ENCODE measurements at places on chromosomes 3 and 15.

DNA sequence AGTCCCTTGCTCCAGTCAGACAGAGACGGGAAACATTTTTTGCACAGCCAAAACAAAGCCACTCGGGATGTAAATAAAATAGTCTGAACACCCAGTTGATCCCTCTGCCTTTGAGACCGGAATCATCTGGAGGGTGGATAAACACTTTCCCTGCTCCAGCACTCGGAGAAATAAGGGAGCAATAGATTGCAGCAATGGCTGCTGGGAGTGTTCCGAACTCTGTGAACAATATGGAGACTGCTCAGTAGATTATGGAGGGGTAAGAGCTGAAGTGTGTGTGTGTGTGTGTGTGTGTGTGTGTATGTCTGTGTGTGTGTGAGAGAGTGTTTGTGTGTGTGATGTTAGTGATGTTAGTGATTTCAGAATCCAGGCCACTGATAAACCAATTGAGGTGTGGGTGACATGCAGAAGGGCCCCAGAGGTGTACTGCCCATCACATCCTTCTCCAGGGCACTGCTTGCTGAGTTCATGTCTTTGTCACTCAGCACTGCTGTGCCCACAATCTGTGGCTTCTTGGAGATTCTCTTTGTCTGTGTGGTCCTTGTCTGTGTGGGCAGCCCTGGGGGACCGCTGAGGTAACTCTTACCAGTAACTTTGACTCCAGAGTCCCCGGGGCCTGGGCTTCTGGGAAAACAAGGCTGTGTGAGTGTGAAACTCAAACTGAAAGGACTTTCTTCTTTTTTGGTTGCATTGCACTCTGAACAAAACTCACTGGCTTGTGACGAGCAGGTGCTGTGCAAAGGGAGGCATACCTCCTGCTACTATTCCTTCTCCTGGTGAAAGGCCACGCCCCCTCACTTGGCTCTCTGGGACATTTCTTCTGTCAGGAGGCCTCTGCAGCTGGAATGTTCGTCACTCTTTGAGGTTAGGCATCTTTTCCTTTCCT lies 23.0 kb downstream of the CRYGS start:
- DNase-seq, result no peak

DNA sequence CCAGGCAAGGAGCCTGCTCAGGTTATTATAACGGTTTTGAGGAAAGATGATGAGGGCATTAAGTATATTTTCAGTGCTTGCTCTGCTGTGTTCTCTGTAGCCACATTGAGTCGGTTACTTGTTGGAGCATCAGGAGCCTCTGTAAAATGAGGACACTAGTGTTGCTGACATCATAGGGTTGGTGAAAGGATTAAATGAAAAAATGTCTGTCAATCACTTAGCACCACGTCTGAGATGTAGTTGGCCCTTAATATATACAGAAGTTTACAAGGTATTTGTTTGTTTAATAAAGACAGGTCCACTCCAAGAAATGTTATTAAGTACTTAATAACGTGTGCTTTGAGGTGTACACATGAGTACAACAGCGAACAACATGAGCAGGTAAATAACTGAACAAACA lies 735 bp upstream of the SLC25A26 start:
- DNase-seq, result no peak

DNA sequence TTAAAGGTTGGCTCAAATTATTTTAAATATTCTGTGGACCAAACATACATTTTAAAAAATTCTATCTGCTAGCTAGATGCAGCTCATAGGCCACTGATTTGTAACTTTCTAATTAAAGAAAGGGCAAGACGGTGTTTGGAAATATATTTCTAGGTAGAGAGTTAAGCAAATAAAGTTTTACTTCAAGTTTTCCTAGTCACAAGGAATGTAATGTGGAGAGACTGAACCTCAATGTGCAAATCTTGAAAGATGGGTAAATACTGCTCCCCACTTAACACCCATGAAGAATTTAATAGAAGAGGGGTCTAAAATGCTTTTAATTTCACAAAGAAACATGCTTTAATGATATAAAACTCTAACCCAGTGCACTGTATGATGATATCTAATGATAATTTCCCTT lies 175.2 kb downstream of the TIGIT start:
- no peak for DNase-seq

DNA sequence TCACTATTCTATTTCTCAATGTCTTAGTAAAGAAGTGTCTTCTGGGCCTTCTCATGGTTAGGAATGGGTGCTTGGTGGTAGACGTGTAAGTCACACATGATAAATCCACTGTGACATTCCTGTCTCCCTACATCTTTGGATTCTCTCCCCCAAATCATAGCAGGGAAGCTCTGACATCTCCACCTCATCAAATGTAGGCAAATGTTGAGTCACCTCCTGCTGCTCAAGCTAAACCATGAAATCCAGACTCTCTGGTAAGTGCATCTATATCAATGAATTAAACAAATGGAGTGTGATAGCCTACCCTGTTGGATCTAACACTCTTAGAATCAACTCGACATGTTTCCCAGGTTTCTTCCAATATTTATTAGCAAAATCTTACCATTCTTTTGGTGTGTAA lies 42.8 kb upstream of the RPL35A start:
- DNase-seq, result no peak

DNA sequence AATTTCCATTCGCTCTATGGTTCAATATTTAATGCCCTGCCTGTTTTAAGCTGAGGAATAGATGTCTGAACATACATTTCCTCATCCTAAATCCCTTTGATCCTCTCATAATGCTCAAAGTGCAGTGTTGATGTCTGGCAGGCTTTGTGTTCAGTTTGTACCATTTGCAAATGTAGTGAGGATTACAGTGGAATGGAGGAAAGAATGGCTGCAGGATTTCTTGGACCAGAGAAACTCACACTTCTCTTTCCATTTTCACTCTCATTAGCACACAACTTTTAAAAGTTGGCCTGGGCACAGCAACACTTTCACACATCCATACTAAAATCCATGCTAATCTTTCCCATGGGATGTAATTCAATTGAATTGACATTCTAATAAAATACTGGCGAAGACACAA lies 28.6 kb upstream of the THRB start:
- no peak for DNase-seq

DNA sequence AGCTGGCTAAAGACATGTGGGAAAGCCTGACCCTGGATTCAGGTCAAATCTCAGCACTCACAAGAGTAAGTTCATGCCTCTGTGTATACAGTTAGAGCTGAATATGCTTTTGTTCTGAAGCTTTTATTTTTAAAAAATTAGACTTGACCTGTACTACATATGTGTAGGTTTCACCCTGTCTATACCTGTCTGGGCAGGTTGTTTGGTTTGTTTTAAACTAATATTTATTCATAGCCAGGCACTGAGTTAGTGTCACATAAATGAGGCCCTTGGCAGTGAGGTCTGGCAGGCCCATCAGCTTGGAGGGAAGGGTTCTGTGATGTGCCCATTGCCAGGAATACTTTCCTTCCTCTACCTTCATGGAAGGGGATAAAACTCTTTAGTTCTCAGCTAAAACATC lies 1.9 kb downstream of the DNAJA4 start:
- no peak for DNase-seq

- DNase-seq, result no peak
Measured at GRCh38 chr3:61844346-61844745, 283.0 kb downstream of the PTPRG start.

DNA sequence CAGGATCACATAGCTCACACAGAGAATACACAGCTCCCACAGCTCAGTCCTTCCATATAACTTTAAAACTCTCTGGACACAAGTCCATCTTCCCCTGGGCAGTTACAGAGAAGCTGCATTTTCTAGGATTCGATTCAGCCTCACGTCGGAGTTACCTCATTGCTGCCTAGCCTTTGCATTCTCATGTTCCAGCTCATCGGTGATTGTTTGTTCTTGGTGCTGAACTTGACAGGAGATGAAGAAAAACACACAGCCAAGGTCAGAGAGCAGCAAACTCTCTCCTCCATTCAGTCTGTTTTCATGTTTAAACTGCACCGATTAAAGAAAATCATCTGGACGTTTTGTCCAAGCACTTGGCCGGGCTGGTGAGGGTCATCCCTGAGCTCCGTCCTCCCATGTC lies 375.5 kb upstream of the CFAP20DC start:
- no peak for DNase-seq

- DNase-seq, result no peak
Measured at GRCh38 chr3:118760585-118761290, 273.9 kb downstream of the IGSF11 start.

DNA sequence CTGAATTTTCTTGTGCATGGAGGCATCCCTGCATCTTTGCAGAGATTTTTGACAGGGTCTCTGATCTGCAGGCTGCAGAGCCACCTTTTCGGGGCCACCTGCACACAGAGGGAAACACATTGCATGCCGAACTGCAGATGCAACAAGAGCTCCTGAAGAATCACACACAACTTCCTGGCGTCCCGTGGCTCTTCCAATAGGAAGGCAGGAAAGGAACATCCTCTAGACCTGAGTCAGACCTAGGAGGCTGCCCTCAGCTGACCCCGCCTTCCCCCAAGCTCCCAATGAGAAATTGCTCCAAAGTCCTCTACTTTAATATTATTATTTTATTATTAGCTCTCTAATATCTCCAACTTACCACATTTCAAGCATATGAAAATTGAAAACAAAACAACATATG lies 213.2 kb upstream of the ARRDC4 start:
- DNase-seq, result no peak

DNA sequence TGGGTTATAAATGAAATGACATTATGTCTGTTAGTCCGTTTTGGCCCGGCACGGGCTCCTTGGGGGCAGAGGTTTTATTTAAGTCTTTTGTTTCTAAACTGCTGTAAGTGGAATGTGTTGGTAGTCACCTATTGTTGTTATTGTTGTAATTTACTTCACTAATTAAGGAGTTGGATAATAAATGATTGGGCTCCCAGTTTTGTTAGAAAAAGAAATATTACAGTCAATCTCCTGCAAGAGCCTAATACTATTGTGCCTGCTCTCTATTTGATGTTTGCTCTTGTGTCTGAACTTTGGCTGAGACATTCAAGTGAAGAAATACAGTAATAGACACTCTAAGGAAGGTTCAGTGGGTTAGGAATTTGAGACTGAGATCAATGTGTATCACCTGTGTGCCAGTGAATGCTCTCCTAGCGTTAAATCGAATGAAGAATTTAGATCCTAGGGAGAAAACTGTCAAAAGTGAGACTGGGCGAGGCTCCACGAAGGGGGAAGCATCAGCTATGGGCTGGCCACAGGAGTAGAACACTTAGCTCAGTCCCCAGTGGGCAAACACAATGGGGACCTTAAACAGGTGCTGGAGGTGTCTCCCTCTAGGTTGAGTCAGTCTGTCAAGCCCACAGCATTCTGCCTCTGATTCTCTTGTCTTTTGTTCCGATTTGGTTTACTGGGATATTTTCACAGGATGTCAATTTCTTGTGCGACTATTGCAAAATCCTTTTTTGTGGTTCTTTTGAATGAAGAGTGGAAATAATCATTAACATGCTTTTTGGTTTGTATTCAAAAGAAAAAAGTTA lies 1.2 kb downstream of the ROBO2 start:
- DNase-seq, result no peak

- no peak for DNase-seq
Measured at GRCh38 chr15:70806992-70807712, 43.8 kb upstream of the UACA start.

GRCh38 chr3:136995652-136996051 lies 37.9 kb downstream of the IL20RB start:
- DNase-seq, result no peak

DNA sequence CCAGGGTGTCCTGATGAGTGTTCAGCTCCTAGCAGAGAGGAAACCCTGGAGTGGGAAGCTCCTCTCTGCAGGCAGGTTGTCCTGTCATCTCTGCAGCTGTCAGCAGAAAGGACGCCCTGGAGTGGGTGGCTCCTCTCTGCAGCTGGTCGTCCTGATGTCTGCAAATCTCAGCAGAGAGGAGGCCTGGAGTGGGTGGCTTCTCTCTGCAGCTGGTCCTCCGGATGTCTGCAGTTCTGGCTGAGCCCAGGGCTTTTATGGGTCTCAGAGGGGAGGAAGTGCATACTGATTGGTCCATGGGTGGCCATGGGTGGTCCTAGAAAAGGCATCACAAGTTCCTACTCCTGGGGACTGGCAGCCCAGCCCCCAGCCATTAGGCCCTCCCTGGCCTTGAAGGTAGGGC lies 102.6 kb upstream of the BNIP2 start:
- DNase-seq, result no peak

DNA sequence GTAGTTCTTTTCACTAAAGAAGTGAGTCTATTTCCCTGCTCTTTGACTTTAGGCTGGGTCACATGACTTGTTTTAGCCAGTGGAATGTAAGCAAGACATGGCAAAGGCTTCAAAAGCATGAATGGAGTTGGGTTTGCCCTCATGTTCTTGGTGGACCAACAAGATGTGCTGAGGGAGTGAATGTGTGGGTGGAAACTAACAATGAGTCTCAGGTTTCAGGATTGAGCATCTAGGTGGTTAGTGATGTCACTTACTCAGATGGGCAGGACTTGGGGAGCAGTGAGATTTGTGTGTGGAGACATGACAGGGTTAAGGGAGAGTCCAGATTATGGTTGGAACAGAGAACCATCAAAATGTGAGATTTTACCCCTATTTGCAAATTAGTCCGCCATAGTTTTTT lies 181.4 kb upstream of the UBE2E1 start:
- no peak for DNase-seq

GRCh38 chr3:160280836-160281235 lies 55.6 kb downstream of the C3orf80 start:
- DNase-seq, result no peak

GRCh38 chr15:99135194-99135593 lies 30.3 kb downstream of the SYNM start:
- DNase-seq, result no peak

DNA sequence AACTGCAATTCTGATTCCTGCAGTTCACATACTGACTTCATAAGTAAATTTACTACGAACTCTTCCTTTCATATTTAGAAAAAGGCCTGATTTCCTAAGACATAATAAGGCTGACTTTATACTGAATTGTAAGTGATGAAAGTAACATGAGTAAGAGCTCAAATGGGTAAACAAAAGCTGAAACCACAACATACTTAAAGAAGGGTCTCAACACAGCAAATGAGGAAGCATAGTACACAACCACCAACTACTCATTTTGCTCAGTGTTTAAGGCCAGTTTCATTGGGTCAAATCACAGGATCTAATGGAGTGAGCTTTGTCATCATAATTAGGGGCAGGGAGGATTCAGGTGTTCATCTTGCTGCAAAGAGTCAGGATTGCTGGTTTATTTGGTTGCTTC lies 81.4 kb downstream of the SETD2 start:
- DNase-seq, result no peak

DNA sequence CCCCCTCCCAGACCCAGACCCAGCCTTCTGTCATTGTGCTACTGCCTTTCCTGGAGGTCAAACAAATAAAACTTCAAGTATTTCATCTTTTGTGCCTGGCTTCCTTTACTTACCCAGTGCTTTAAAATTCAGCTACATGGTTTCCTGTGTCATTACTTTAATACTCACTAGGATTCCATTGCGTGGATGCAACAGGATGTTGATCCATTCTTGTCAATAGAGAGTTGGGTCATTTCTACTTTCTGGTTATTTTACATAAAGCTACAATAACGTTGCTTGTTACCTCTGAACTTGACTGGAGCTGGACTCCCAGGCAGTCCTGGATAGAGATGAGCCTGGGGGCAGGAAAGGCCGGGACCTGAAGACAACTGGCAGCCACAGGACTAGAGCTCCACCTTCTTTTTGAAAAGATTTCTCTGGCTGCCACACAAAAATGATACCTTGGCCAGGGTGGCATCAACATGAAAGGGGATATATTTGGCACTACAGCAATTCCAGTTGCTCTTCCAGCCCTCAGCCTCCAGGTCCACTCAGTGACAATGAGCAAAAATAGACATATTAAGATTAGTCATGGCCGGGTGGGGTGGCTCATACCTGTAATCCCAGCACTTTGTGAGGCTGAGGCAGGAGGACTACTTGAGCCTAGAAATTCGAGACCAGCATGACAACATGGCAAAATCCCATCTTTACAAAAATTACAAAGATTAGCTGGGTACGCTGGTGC lies 23.3 kb upstream of the HEG1 start:
- no peak for DNase-seq

- DNase-seq, result no peak
Measured at GRCh38 chr3:71786551-71786950, 1.6 kb upstream of the PROK2 start.
